ENCODE measurements at places on chromosomes 6 and 20.

- DNase-seq = no peak
Observed at GRCh38 chr20:63555661-63556381, 1.9 kb downstream of the FNDC11 start.

DNA sequence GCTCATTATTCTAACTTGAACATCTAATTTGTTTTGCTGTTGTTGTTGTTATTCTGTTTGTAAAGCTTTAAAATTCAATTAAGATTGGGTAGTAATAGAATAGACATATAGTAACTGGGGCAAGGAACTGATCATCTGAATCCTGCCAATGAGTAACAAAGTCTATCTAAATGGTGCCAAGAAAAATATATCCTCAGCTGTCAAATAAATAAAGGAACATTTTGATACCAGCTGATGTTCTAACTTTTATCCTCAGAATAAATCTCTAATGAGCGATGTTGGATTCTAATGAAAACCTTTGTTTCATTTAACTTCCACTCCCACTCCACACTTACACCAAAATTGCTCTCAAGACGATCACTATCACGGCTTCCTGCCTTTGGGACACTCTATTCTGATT lies 210.9 kb downstream of the TINAG start:
- DNase-seq = no peak

DNA sequence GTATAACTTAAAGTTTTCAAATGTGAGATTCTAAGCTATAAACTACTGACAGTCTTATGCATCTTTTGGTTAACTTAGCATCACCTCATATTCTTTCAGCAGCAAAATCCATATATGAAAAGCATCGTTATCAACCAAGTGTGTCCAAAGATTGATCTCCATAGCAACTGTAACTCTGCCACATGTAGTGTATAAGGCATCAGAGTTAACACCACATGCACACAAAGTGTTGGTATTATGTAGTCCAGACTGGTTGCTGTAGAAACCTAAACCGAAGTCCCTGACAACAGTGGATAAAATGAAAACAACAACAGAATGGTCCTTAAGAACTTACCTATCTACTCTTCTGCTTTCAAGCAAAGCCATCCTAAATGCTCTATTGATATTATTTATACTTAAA lies 39.6 kb downstream of the PDSS2 start:
- DNase-seq = no peak

DNA sequence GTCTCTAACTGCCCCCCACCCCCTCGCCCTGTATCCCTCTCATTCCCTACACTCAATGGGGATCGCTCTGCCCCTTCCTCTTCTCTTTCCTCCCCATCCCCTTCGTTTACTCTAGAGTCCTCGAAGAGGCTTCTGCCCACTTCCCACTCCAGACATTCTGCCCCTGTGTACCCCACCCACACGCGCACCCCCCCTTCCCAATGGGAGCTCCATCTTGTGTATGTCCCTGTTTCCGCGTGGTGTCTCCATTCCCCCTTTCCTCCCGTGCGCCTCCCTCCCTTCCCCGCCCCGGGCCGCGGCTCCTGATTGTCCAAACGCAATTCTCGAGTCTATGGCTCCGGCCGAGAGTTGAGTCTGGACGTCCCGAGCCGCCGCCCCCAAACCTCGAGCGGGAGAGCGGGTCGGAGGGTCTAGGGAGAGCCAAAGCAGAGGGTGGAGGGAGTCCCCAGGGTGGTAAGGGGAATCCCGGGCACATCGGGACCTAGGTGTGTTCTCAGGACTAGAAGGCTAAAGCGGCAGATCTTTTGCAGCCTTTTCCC lies 679 bp upstream of the RING1 start:
- no peak for DNase-seq

GRCh38 chr6:130466052-130466747 lies 100.4 kb downstream of the TMEM200A start:
- DNase-seq = no peak

GRCh38 chr6:37913210-37913609 lies 93.7 kb downstream of the ZFAND3 start:
- DNase-seq = no peak

DNA sequence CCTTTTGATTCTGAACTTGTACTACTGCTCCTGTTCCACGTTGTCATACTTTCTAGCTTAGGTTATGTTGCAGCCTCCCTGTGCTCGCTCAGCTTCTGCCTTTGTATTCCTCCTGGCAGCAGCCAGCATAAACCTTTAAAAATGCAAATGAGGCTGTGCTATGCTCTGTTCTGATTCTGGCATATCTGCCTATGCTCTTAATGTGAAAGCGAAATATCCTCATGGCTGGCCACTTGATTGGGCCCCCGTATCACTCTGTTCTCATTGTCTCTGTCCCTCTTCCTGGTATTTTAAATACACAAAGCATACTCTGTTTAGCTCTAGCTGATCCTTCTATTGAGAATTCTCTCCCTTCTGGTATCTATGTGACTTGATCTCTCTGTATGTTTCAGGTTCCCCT lies 139.0 kb downstream of the JARID2 start:
- no peak for DNase-seq

- no peak for DNase-seq
Observed at GRCh38 chr20:33490023-33490933, at the start of gene CBFA2T2. CBFA2T2 (plus strand) TSS chr20:33490096; CDS start chr20:33490268, 172 bp downstream.

DNA sequence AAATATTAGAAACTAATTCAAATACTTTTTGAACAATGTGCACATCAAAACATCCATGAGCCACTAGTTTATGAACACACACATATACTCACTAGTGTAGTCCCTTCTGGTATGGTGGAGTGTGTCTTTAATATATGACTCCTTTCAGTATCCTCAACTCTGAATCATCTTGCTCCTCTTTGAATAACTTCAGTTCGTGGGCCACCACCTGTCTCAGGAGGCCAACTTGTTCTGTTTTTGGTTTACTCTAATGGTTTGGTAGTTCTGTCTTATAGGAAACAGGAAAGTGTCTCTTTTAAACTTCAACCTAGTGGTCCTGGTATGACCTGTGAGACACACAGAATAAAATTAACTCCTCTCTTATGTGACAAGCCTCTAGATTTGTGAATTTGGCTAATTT lies 55.6 kb downstream of the ZNF292 start:
- DNase-seq = peak; percentile 49

GRCh38 chr6:52543729-52544601 lies 32.9 kb downstream of the TRAM2 start:
- no peak for DNase-seq

DNA sequence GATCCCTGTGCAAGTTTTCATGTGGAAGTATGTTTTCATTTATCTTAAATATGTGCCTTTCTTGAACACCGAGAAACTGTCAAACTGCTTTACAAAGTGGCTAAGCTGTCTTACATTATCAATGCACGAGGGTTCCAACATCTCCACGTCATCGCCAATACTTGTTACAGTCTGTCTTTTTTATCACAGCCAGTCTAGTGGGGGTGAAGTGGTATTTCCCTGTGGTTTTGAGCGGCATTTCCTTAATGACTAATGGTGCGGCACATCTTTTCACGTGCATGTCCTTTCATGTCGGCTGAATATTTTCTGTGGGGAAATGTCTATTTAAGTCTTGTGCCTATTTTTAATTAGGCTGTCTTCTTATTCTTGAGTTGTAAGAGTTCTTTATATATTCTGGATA lies 280.4 kb downstream of the FOXC1 start:
- DNase-seq = no peak

- DNase-seq = no peak
Observed at GRCh38 chr20:60080401-60080800, 122.2 kb downstream of the CDH26 start.

GRCh38 chr20:44662261-44662660 lies 10.8 kb upstream of the ADA start:
- DNase-seq = no peak

DNA sequence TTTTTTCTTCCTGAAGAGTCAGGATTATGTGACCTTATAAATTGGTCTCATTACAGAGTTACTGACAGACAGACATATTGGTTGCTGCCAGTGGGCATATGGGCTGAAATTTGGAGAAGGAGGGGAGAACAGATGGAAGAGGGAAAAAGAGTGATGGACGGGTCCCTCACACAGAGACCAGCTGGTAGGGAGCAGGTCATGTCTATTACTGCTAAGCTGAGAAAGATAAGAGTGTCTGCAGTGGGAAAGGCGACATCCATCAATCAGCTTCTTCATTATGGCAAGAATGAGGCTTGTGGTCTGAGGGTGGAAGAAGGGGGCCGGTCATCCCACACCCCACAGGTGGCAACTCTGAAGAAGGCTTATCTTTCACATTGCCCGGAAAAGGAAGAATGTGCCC lies 353.8 kb upstream of the RSPO3 start:
- no peak for DNase-seq

DNA sequence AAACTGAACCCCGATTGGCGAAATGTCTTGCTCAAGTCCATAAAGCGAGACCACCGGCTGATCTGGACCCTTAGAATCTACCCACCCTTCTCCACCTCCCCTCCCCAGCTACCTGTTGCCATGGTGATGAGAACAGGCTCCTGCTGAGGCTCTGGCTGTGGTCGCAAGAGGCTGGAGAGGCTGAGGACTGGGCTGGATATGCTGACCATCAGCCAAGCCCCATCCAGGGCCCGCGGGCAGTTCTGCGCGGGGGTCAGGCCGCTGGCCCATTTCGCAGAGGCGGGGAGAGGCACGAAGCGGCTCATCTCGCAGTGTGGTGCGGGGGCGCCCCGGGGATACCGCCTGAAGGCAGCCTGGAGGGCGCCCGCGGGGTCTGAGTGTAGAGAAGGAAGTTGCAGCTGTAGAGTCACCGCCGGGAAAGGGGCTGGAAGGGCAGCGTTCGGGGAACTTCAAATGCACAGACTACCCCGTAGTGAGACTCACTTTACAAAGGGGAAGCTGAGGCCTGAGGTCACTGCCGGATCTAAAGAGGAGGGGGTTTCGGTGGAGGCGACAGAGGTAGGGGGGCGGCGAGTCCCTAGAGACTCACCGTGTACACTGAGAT lies 671 bp downstream of the TAPBP start:
- DNase-seq = no peak

DNA sequence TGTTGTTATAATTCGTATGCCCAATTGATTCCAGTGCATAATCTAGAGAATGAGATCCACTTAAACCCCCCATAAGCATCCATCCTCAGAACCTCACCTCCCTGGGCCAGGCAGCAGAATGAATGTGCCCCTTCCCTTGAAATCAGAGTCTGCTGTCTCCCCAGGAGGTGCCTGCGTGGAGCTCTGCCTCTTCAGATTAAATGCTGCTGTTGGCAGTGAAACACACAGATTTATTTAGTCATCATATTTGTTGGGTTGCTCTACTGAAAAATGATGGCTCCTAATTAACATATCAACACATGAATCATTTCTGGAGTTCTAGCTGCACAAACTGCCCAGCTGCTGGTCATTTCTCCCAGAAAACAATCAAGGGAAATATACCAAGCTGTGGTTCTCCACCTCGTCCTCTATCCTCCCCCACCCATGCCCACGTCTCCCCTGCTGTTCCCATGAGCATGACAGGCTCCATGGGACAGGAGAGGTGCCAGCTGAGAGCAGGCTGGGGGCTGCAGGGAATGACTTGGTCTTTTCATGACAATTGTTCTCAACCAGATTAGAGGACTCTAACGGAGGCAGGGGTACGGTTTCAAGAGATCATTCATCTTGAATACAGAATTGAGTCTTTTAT lies 633.1 kb downstream of the CDH26 start:
- DNase-seq = no peak

- no peak for DNase-seq
Observed at GRCh38 chr6:29424575-29424974, 9.8 kb downstream of the OR12D1 start.
